ENCODE measurements at places on chromosomes 7 and 10.

DNA sequence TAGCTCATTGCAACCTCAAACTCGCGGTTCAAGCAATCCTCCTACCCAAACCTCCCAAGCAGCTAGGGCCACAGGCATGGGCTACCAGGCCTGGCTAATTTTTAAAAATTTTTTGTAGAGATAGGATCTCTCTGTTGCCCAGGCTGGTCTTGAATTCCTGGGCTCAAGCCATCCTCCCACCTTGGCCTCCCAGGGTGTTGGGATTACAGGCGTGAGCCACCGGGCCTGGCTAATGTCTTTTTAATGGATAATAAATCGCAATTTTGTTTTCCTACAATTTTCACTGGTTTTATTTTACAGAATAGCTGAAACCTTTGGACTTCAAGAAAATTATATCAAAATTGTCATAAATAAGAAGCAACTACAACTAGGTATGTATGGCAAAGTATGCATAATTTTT, 10.9 kb downstream of the NUB1 start:
- no peak for DNase-seq

DNA sequence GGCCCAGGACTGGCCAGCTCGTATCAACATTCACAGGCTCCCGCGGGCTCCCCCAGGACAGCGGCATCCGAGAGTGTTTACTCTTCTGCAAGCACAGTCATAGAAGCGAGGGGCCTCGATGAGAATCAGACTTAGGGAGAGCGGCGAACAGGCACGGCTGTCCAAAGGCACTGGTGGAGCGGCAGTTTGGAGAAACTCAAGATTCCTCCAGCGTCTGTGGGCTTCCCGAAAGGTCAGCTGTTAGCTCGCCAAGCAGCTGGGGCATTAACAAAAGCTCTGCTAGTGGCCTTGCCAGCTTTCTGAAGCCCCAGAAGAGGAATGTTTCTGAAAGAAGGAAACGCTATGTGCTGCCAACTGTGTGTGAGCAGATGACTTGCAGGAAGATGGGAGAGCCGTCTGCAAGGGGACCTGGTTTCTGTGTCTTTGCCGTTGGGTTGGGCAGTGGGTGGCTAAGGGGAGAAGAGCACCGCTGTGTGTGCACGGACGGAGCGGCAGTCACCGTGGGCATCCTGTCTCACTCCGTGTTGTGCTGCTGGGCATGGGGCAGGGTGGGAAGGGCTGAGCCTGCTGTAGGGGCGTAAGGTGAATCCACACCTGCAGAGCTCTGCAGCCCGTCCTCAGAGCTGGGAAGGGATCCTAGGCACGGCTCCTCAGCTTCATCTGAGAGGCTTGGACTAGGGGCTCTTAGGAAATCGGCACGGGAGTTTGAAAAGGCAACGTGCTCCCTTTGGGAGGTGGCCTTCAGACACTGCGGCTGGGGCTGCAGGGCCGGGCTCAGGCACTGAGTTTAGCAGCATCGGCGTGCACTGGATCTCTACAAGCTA, 42.1 kb downstream of the AMZ1 start:
- DNase-seq: no peak

- DNase-seq: no peak
Observed at GRCh38 chr7:156533964-156534363, 106.6 kb upstream of the RNF32 start.

DNA sequence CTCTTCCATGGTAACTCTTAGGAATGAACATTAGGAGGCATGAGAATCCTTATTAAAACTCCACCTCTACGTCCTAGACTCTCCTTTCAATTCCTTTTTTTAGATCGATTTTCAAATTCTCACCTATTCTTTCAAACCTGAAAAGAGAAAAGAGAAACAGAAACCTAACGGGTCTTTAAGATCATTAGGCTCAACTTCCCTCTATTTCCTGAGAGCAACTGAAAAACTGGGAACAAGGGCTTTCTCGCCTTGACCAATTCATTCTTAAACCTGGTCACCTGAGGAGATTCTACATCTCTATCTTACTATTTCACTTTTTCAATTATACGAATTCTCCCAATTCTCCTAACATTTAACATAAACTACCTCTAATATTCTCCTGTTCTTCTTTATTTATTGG, 2.8 kb downstream of the TFEC start:
- no peak for DNase-seq

DNA sequence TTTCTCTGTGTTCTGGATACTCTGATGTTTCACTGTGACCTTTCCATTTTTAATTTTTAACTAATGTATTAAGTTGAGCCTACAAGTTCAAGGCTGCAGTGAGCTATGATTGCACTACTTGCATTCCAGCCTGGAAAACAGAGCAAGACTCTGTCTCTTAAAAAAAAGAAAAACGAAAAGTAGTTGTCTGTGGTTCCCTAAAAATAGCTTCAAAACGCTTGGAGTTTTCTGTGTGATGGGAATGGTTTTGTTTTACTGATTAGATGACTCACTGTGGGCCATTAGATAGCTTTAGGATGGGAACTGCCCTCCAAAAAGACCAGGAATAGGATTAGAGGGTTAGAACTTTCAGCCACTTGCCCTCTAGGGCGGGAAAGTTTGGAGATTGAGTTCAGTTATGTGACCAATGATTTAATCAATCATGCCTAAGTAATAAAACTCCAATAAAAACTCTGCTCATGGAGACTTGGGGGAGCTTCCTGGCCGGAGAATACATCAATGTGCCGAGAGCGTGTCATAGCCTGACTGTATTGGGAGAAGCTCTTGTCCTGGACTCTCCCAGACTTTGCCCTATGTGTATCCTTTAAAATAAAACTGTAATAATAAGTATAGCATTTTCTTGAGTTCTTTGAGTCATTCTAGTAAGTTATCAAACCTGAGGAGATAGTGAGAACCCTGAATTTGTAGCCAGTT, 147.1 kb downstream of the LYZL1 start:
- DNase-seq: no peak

DNA sequence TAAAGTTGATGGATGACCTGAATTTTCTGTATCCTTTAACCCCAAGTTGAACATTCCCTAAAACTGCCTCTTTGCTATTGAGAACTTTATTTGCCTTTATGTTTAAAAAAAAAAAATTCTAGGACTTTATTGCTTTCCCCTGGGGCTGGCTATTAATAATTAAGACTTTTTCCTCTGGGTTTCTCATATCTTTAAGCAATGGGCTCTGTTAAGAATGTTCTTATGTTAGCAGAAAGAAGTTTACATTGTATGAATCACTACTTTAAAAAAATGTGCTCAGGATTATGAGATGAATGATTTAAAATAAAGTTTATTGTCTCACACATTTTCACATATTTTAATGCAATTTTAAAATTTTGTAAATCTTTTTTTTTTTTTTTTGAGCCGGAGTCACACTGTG, 19.5 kb downstream of the TAX1BP1 start:
- DNase-seq: no peak

DNA sequence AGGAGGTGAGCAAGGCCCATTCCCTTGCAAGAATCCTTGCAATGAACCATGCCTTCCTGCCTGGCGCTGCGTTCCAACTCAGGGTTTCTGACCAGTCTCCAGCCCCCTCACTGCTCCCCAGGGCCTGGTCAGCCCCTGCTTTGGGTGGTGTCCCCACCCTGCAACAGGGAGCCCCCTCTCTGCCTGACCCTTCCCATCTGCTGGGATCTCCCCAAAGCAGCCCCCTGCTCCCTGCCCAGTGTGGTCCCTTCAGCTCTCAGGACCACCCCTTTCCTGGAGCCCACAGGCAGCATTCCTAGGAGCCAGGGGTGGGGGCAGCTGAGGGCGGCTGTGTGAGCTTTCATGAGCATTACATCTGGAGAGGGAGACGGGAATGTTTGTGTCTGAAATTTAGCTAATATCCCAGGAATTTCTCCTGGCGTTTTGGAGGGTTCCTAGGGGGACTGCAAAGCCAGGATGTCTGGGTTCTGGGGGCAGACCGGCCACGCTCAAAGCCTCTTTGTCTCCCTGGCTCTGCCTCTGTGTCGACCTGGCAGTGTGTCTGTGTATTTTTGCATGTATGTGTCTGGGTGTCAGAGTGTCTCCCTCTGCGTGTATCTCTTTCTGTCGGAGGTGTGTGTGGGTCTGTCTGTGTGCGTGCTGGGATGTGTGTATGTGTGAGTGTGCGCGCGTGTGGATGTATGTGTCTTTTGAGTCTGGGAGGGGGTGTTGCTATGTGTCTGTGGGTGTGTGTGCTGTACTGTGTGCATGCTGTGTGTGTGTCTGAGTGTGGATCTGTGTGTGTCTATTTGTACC, 300.5 kb upstream of the ZMIZ1 start:
- DNase-seq: no peak

GRCh38 chr7:73761854-73762658, 8.0 kb downstream of the CLDN3 start:
- DNase-seq: no peak

DNA sequence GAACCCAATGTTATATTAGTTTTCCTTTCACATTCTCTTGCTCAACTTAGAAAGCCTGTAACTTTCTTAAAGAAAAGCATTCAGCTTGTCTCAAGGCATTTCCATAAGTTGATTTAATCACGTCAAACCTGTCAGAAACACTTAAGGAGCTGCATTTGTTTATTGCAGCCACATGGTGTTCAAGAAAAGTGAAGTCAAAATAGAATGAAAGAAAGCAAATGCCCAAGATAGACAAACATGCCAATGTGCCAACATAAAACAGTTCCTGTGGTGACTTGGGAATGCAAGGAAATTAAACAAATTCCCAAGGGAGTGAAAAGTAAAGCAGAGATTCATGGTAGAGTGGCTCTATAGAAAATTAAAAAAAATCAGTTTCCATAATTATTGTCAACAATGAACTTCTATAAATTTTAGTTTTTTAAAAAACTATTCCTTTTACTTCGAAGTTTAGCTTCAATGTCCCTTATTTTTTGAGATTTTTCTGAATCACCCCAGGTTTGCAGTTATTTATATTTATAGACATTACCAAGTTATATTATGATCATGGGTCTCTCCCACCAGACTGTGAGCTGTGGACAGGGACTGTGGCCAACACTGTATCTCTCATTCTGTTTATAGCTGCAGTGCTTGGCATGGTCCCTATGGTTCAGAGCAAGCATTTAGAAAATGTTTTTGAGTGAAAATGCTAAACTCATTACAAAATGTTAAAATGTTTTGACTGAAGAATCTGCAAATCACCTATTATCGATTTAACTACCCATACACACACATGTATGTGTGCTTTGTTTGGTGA, 887.4 kb downstream of the REEP3 start:
- DNase-seq: no peak

DNA sequence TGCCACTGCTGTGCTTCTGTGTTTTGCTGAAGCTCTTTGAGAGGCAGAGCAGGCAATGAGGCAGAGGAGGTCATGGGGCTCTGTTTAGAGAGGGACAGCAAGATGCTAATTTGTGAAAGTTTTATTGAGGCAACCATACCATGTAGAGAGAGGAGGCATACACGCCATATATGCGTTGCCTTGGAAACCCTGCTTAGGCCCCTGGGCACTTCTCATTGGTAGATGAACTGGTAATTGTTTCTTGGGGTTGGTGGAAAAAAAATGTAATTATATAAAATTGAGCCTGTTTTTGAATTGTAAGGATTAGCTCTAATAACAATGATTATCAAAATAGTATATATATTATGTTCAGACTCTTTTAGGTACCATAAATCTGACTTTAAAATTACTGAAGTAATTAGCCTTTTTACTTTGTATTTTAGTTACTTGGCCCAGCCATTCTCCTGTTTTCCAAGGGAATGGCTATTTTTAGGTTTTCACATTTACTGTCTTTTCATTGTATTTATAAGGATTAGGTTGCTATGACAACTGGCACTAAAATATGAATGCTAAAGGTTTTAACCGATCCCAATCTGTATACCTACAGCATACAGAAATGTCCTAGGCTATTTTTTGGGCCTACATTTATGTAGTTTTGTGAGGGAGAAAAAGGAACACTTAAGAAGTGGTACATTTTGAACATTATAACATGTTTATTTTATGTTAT, 52.4 kb downstream of the BZW2 start:
- no peak for DNase-seq

DNA sequence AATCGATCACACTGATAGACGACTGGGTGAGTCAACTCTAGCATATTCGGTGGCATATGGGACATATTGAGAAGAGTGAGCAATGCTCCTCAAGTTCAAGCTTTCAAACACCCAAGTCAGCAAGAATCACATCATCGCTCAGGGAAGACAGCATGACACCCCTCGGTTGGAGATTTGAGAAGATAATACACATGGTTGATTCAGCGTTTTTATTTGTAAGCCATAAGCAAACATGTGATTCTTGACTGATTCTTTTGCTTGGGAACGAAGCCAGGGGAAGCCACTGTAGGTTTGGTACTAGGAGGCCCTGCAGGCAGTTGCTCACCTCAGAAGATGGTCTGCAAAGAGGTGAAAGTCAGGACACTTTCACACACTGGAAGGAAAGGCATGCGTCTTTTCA, 12.6 kb downstream of the UCMA start:
- DNase-seq: no peak

DNA sequence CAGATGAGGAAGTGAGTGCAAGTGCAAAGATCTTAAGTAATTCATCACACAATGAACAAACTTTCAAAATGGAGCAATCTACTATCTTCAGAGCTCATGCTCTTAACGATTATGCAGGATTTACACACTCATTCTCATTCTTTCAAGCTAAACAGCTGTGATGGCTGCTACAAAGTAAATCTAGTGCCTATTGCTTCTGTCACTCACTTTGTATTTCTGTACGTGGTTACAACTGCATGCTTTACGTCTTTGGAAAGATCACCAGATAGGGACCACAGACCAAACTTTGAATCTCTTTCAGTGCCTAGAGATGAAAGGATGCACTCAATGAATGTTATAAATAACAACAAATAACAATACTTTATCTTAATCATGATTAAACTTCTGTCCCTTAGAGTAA, 194.6 kb downstream of the MAGI2 start:
- no peak for DNase-seq

GRCh38 chr10:93420944-93421825, 60.9 kb downstream of the MYOF start:
- DNase-seq: no peak

- no peak for DNase-seq
Observed at GRCh38 chr7:151129117-151129959, 38.2 kb downstream of the GBX1 start.

DNA sequence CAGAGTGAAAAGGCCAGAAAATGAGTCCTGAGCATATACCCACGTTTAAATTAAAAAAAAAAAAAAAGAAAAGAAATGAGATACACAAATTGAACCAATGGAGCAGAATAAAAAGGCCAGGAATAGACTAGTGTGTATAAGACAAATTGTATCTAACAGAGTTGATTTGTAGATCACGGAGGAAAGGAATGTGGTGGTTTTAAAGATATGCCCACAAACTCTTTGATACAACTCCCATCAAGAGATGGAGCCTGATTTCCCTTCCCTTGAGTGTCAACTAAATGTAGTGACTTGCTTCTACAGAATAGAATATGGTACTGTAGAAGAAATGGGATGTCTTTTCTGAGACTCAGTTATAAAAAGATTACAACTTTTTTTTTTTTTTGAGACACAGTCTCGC, 10.4 kb downstream of the SYPL1 start:
- DNase-seq: no peak

Data from NK-92 treated with Interleukin-12 subunit alpha and Interleukin-12 subunit beta, amount 100 ng/mL, for 24 hours (cell line).